GM12864 (cell line): ENCODE measurements at places on chromosomes 4 and X.

DNA sequence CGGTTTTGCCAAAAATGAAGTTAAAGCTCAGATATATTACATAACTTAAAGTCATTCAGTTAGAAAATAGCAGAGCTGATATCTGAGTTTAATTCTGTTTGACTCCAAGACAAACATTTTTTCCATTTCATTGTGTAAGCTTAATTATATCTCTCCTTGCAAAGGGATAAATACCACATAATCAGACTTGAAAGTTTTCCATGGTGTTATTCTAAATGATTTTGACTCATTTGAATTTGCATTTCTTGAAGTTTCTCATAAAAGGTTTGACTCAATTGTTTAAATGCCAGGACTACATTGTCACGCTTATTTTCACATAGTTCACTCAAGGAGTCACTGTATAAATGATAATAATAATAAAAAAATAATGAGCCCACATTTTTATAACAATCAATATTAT is 39.4 kb upstream of the DDX60 start:
- no peak for DNase-seq

DNA sequence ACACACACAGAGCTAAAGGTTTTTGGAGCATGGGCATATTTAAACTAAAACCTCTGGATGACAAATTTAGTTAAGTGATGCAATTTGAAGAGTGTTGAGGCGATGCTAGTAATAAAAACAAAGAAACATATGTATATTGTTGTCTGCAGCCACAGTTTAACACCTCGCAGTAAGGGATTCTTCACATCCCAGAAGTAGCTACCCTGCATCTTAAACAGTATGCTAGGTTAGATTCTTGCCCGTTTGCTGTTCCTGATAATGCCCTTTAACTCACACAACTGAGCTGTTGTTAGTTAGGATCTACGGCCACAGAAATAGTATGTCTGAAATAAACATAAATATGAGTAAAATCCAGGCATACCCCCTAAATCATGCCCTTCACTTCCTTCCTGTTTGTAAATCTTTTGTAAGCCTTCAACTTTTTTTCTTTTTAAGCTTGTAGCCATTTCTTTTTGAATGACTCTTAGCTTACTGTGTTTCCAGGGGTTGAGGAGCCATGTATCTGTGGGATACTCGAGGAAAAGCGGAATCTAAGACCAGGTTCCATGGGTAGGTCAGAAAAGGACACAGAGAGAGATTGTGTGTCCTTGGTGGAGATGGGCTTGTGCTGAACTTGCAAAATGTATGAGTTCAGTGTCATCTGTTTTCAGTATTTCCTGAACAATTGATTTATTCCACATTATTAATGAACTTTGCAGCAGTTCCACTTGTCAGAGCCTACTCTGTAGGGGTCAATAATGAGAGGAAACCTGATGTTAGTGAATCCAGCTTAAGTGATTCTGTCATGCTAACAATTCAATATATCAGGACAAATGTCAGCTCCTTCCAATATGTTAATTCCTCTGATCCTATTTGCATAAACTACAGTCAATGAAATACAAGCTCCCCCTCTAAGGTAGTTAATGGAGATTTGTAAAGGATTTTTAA is 349.6 kb downstream of the GPAT3 start:
- DNase-seq: no peak

DNA sequence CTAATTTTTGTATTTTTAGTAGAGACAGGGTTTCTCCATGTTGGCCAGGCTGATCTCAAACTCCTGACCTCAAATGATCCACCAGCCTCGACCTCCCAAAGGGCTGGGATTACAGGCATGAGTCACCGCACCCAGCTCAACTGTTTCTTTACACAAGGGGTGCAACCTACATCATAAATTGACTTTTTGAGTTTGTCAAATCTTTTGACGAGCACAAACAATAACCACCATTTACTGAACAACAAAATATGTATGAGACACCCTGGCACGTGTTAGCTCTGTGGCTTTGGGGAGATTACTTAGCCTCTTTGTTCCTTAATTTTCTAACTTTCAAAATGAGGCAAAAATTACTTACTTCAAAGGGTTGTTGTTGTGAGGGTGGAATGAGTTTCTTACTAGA is 23.5 kb upstream of the SLC34A2 start:
- no peak for DNase-seq

DNA sequence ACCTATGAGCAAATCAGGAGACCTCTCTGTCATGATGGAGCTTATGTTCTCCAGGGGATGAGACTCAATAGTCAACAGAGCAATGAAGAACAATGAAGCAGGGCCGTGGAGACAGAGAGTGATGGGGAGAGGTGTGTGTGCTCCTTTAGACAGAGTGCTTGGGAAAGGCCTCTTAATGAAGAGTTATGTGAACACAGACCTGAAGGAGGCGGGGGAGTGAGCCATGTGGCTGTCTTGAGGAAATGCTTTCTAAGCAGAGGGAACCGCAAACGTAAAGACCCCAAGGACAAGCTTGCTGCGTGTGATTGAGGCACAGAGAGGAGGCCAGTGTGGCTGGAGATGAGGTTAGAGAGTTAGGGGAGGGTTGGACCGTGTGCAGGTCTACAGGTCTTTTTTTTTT is 53.1 kb downstream of the CHRNA9 start:
- DNase-seq: no peak

DNA sequence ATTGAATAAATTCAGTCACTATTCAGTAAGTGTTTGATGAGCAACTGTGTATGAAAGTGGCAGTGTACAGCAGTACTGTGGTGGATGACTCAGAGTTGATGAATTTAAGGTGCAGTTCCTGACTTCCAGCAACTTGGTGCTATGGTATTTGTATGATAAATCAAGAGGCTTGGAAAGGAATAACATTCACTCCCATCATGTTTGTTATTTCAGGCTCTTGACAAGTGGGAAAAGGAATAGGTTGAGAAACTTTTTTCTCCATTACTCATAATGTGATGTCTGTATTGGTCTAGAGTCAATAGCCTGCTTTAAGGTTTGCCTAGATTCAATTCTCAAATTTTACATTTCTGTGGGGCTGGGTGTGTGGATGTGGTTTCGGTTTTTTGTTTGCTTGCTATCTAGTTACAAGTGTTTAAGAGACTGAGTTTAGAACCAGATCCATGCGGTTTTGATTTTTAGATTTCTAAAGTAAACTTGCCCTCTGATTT is 35.1 kb upstream of the CYP2U1 start:
- no peak for DNase-seq

DNA sequence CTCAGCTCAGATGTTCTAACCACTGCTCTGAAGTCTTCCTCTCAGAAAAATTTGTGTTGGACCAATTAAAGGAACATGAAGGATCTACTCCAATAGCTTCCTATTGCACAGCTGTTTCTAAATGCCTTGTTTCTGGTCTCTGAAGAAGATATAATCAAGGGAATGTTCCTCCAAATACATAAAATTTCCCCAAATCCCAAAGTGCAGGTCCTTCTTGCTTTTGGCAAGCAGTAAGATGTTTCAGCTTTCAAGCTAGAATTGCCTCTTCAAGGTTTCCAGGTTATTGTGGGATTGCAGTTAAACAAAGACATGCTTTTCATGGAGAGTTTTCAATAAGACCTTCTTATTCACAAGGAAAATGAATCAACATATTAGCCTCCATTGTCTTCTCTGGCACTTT is 574.5 kb upstream of the SLIT2 start:
- no peak for DNase-seq

GRCh38 chr4:108068442-108068841 is 78.8 kb downstream of the HADH start:
- no peak for DNase-seq

DNA sequence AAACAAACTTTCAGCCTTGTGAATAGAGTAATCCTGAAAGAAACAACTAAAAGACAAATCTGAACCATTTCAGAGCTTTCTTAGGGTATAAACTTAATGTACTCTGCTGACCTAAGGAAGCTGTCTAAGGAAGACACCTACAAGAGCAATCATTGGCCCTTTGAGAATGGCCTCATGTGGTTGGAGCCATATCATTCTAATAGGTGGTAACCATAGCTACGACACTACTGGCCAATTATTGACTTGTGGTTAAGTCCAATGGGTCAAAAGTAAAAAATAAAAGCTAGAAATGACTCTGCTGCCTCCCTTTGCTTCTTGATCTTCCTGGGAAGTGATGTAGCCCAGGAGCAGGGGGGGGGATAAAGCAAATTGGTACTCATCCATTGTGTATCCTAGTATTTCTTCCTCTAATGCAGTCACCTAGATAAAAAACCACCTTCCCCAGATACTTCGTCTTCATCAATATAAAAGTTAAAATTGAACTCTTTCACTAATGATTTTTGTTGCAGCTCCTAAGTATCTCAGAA is 547.0 kb downstream of the ARAP2 start:
- DNase-seq: no peak

- DNase-seq: no peak
Measured at GRCh38 chr4:156473151-156473550, 498.4 kb downstream of the PDGFC start.

DNA sequence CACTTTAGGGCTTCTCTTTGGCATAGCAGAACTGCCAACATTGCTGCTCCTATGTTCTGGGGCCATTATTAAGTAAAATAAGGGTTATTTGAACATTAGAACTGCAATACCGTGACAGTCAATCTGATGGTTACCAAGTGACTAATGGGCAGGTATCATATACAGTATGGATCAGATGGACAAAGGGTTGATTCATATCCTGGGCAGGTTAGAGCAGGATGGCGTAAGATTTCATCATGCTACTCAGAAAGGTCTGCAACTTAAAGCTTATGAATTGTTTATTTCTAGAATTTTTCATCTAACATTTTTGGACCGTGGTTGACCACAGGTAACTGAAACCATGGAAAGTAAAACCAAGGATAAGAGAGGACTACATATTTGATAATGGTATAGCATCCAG is 40.9 kb downstream of the BRCC3 start:
- no peak for DNase-seq

DNA sequence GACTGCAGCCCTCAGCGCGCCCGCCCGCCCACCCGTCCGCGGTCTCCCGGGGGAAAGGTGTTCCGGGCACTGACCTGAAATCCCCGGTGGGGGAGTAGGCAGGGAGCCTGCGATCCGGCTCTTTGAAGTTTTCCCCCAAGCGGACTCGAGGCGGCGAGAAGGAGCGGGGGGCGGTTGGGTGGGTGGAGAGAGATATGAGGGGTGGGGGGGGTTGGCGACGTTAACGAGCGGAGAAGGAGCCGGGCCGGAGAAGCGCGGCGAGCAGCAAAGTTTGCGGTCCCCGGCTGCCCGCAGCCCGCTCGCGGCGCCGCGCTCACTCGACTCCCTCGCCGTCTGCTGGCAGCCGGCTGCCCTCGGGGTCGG is 636 bp downstream of the BCOR start:
- DNase-seq: no peak

GRCh38 chr4:156751486-156751885 is 220.1 kb downstream of the PDGFC start:
- DNase-seq: no peak

DNA sequence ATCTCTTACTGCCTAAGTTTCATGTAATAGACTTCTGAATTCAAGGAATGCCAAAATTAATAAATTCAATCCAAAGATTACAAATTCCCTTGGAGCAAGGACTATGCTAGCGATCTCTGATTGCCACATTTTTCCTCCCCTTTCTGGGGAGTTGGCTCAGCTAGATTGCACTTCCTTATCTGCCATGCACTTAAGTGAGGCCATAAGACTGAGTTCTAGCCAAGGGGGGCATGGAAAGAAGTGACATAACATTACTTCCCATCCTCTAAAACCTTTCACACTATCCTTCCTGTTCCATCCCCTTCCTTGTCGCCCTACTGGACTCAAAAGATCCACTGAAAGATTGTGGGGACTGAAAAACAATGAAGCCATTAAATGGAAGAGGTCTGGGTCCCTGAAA is 53.8 kb upstream of the TXK start:
- no peak for DNase-seq

DNA sequence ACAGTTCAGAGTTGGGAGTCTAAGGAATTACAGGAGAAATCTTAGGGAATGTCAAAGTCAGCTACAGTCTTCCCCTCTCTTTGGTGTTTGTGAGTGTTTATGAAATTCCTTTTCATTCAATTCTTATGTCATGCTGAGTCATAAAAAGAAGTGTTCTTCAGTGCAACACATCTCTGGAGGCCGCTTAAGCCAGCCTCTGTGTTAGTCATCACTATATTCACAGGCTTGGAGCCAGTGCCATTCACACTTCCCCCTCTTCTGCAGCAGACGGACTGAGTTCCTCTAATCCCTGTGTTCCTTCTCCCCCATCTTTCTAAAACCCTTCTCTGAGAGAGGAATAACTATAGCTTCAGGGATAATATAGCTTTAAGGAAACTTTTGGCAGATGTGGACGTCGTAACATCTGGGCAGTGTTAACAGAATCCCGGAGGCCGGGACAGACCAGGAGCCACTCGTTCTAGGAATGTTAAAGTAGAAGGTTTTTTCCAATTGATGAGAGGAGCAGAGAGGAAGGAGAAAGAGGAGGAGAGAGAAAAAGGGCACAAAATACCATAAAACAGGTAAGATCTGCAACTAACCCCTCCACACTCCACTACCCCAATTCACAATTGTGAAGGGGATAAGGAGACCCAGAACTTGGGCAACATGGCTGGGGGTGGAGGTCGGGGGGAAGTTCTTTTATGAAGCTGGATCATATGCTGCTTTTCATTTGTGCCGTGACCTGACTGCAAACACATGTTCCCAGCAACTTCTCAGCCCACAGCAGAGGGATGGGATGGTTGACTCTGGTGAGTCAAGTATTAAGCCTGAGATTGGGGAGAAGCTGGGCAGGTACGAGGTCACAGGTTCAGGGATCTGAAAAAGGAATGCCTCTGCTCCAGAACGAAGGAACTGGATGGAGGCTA is at the start of gene SRPX2:
Gene SRPX2, plus strand, starts transcription at position 244 of the 905 bp plus-strand sequence. CDS start 2,124 bp downstream, outside the sequence.
- DNase-seq: no peak

- no peak for DNase-seq
Measured at GRCh38 chr4:48130100-48130499, 4.0 kb downstream of the TXK start.

DNA sequence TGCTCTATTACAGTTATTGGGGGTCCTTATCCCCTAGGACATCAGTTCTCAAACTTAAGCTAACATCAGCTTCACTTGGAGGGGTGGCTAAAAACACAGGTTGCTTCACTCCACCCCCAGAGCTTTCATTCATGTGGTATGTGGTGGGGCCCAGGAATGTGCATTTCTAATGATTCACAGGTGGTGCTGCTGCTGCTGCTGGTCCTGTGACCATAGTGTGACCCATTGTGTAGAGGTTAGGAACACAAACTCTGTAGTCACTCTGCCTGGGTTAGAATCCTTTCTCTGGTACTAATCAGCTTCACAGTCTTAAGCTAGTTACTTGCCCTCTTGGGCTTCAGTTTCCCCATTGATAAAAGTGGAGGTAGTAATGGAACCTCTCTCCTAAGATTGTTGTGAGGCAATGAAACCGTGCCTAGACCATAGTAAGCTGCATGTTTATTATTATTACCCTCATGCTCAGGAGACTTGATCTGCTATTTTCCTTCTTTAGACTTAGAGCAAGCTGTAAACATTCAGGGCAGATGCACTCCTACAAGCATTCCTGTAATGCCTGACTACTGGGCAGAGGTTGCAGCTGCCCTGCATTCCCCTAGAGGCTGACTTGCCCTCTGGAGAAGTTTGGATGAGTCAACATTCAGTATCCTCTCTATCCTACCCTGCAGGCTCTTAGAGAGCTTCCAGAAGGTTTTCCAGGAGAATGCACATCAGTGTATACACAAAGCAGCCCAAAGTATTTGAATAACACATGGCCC is 94.1 kb upstream of the ACSL4 start:
- no peak for DNase-seq
